ENCODE measurements at places on chromosomes 5 and 9.

DNA sequence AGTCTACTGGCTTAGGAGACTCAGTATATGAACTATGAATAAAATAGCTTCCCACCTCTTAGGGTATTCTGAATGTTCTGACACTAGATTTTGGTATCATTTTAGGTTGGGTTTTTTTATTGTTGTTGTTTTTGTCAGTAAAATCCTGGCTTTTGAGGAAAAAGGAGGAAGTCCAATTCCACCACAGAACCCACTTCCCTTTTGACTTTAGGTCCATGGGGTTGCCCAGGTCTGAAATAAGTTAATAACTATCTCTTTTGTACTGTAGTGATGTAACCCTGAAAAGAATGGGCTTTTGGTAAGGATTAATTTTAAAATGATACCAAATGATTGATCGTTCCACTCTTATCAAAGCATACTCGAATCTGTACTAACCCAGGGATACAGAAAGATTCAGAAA is 29.1 kb upstream of the IL12B start:
- DNase-seq, result no peak

- no peak for DNase-seq
Measured at GRCh38 chr9:112404508-112404932, 24.6 kb downstream of the HSDL2 start.

GRCh38 chr9:112856843-112857242 is 33.8 kb downstream of the SLC46A2 start:
- no peak for DNase-seq

DNA sequence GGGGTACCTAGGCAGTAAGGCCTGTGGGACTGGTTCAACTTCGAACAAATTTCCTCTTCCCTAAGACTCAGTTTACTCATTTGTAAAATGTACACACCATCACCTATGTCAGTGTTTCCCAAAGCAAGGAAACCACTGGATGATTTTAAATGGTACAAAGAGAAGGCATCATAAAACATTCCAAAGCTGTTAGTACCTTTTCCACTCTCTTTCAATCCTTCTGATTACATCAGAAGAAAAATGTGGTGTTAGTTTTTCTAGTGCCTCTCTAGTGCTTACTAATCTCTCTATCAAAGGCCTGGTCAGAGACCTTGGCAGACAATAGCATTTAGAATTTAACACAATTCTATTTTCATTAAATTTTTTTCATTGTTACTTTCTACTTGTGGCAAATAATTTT is 18.1 kb downstream of the NR6A1 start:
- no peak for DNase-seq

GRCh38 chr9:1959371-1959770 is 55.8 kb upstream of the SMARCA2 start:
- DNase-seq, result no peak

GRCh38 chr5:149860801-149861322 is 83.7 kb downstream of the PDE6A start:
- DNase-seq, result no peak

- DNase-seq, result peak; percentile 91
Measured at GRCh38 chr5:139637438-139638089, 10.6 kb upstream of the CXXC5 start.

DNA sequence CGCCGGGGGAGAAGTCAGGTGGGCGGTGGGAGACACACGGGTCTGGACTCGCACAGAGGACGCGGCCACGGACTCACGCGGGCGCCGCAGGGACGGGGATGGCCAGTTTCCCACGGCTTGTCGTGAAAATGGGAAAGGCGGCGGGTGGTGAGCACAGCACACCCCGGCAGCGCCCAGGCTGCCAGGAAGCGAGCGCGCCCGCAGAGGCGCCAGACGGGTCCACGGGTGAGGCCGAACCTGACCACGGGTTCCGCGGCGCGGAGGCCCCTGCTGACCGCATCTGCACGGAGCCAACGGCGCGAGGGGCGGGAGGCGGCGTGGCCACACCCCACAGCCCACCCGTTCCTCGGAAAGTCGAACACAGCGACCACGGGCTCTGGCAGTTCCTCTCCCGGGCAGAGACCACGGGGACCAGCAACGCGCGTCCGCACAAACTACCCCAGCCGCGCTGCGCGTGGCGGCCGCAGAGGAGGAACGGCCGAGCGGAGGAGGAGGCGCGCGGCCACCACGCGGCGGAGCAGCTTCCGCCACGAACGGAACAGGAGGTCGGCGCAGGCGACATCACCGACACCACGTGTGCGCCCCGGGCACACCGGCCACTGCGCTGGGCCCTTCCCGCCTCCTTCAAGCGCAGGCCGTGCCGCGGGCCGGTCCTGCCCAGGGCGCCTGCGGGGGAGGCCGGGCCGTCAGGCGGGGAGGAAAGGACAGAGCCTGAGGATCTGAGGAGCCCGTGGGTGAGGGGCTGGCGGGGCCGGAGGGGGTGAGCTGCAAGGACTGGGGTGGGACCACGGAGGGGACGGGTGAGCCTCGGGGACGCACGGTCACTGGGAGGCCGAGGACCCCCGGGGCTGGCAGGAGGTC is 5.6 kb downstream of the EXD3 start:
- DNase-seq, result no peak

- no peak for DNase-seq
Measured at GRCh38 chr5:39638813-39639212, 214.0 kb upstream of the DAB2 start.

Data from HuH-7.5 (cell line).